ENCODE measurements at places on chromosomes 2 and 18.

- no peak for DNase-seq
Measured at GRCh38 chr2:131036269-131036668, 57.0 kb downstream of the FAM168B start.

GRCh38 chr2:126303113-126303512 lies 352.8 kb upstream of the GYPC start:
- DNase-seq, result no peak

GRCh38 chr2:184551626-184552025 lies 46.7 kb upstream of the ZNF804A start:
- no peak for DNase-seq

DNA sequence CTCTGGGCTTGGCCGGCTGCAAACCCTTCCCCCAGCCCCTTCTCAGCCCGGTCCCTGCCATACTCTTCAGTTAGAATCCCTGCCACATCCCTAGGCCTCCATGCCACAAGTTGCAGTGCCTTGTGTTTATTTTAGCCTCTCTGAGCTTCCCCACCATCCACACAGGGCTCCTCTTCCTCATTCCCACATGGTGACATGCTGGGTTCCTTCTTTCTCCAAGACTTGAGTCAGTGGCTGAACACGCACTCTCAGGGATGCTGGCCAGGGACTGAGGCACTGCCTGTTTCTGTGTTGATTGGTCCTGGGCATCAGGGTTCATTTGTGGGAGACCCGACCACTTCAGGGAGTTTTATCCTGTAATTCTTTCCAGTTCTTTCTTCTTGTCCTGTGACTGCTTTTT lies 56.3 kb downstream of the KCNS3 start:
- DNase-seq, result no peak

DNA sequence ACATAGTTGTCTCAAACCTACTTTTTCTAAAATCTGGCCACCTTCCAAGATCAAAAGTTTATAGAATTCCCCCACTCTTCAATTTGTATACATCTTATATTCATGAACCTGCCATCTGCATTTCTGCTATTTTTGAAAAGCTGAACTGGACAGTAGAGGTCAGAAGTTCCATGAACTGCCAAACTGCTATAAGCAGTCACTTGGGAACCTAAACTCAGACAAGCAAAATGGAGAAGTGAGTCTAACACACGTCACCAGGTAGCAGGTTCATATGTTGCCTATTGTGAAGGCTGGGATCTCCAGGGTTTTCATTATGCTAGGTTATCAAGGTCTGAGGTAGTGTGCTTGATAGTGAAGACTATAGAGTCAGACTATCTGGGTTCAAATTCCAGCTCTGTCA lies 2.0 kb upstream of the MYO1B start:
- no peak for DNase-seq

GRCh38 chr18:44624052-44624451 lies 56.6 kb upstream of the SETBP1 start:
- DNase-seq, result no peak

GRCh38 chr2:8918412-8918811 lies 81.0 kb upstream of the KIDINS220 start:
- DNase-seq, result no peak

DNA sequence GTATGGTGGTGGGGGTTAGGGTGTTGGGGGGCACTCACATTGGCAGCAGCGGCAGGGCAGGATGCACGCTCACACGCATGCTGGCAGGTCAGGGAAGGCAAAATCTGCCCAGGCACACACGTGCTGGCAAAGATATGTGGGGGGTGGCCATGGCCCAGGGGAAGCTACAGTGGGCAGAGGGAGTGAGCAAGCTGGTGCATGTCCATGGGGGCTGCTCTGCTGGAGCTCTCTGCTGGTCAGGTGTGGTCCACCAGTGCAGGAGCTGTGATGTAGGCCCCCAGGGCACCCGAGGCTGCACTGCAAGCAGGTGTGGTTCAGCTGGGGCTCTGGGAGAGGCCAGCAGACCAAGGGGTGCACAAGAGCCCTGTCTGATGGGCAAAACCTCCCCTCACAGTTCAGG lies 491.5 kb upstream of the TNP1 start:
- DNase-seq, result no peak

Data from NCI-H774 (cell line).